ENCODE measurements at places on chromosomes 11 and 22.

DNA sequence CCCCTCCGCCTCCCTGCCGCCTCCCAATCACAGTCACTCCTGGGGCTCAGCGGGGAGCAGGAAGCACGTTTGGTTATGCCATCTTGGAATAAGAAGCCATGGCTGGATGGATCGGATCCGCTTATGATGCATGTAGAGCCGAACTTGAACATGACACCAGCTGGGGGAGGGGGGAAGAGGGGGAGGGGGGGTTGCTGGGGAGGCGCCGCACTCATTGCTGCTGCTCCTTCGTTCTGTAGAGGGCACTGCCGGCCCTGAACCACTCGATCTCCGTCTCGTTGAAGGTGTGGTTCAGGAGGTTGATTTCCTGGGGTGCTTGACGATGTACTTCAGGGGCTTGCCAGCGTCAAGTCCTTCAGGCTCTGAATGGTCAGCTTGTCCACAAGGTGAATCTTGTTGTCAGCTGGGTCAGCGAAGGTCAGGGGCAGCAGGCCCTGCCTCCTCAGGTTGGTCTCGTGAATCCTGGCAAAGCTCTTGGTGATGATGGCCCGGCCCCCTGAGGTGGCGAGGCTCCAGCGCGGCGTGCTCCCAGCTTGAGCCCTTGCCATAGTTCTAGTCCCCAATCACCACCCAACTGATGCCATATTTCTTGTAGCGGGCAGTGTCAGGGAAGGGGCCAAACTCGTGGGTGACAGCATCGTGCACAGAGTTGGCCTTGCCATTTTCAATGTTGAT lies 476.9 kb upstream of the ISX start:
- DNase-seq, result no peak

GRCh38 chr22:42758931-42759629 lies 38.4 kb upstream of the A4GALT start:
- DNase-seq, result no peak

- DNase-seq, result no peak
Observed at GRCh38 chr11:35276396-35277145, 137.6 kb downstream of the CD44 start.

GRCh38 chr11:70836071-70836470 lies 416.3 kb downstream of the SHANK2 start:
- DNase-seq, result no peak

- DNase-seq, result no peak
Observed at GRCh38 chr11:31870609-31871309, 59.6 kb upstream of the PAX6 start.

- peak; percentile 51 for DNase-seq
Observed at GRCh38 chr22:46963672-46964545, 201.5 kb downstream of the TBC1D22A start.

DNA sequence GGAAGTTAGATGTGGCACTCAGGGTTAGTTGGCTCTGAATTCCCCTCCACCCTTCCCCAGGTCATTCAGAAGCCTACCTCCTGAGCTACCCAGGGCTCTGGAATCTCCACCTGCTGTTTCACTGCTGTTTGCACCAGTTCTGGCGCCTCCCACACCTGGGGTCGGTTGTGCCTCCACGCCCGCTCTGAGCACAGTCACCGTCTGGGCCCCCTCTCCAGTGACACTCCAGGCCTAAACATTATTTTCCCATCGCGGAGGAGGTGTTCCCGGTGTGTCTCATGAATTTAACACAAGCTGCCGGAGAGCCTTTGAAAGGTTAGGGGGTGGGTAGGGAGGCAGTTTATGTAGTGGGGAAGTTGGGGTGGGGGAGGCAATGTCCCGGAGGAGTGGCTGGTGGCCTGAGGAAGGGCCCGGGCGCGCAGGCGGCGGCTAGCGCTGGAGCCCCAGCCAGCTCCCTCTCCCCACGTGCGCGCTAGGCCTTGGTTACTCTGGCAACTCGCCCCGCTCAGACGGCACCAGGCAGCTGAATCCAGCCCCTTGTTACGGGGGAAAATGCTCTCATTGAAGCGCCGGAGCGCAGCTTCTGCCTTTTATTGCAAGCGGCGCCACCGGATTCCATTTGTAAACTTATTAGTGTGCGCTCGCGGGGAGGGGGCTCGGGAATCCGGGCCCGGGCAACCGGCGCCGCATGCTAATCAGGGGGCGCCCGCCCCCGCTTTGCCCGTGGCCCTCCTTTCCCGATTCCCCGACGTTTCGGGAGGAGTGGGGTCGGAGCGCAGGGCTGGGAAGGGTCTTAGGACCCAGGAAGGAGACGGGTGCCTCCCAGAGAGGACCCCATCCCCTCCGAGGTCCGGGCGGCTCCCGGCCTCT lies 52.4 kb downstream of the GRIK4 start:
- DNase-seq, result no peak

DNA sequence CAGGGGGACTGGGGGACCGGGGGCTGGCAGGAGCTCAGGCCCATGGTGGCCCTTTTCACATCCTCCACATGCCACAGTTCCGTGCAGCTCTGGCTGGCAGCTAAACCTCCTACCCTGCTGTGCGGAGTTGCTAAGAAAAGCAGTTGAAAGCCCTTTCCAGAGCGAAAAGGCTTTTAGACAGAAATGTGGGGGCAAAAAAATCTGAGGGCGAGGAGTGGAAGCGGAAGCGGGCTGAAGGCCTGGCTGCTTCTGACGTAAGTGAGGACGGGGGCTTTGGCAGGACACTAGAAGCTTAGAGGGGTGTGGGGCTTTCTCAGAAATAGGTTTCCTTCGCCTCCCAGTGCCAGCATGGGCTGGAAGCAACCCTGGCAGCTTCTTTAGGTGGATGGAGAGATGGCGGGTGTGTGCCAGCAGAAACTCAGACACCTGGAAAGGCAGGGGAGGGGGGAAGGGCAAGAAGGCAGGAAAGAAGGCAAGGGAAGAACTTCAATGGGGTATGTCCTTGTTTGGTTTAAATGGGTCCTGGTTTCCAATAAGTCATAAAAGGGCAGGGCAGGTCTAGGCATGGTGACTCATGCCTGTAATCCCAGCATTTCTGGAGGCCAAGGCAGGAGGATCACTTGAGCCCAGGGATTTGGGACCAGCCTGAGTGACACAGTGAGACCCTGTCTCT lies 11.2 kb upstream of the DGKZ start:
- DNase-seq, result no peak

- no peak for DNase-seq
Observed at GRCh38 chr11:64122411-64123410, 43.2 kb downstream of the MACROD1 start.

DNA sequence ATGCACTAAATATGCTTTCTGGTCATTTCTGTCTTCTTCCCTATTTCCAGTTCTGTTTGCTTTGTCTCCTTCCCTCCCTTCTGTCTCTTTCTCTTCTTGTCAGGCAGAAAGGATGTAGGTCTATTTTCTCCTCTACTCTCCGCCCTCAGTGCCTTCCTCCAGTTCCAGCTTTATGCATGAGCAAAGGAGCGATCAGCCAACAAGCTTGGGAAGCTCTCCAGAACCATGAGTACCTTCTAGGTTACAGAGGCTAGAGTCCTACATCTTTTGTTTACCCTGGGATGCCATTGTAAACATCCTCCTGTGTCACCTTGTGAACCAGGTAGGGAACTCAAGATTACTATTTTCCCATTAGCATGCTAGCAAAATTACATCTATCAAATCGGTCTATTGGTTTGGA lies 7.9 kb upstream of the SPON1 start:
- no peak for DNase-seq

DNA sequence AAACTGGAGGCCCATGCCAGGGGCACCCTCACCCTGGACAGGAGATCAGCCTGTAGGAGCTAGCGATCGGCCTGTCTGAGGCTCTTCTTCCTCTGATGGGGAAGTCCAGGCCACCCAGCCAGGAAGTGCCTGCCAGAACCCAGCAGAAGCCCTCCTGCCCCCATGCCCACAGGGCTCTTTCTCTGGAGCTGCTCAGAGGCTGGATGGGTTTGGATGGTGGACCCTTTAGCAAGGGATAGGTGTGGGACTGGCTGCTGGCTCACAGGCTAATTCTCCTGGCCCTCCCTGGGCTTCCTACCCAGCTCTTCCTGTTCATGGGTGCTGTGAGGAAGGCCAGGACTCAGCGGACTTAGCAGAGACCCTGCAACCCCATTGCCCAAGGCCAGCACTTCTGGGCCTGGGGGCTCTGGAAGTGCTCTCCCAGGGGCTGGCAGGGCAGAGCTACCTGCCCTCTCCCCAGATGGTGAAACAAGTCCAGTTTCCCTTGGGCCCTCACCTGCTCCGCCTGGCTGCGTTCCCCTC lies 7.6 kb downstream of the FXYD2 start:
- no peak for DNase-seq

DNA sequence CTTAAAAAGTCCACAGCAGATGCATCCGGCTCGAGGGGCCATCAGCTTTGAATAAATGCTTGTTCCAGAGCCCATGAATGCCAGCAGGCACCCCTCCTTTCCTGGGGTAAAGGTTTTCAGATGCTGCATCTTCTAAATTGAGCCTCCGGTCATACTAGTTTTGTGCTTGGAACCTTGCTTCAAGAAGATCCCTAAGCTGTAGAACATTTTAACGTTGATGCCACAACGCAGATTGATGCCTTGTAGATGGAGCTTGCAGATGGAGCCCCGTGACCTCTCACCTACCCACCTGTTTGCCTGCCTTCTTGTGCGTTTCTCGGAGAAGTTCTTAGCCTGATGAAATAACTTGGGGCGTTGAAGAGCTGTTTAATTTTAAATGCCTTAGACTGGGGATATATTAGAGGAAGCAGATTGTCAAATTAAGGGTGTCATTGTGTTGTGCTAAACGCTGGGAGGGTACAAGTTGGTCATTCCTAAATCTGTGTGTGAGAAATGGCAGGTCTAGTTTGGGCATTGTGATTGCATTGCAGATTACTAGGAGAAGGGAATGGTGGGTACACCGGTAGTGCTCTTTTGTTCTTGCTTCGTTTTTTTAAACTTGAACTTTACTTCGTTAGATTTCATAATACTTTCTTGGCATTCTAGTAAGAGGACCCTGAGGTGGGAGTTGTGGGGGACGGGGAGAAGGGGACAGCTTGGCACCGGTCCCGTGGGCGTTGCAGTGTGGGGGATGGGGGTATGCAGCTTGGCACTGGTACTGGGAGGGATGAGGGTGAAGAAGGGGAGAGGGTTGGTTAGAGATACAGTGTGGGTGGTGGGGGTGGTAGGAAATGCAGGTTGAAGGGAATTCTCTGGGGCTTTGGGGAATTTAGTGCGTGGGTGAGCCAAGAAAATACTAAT lies 1.9 kb downstream of the NEAT1 start:
- DNase-seq, result no peak

DNA sequence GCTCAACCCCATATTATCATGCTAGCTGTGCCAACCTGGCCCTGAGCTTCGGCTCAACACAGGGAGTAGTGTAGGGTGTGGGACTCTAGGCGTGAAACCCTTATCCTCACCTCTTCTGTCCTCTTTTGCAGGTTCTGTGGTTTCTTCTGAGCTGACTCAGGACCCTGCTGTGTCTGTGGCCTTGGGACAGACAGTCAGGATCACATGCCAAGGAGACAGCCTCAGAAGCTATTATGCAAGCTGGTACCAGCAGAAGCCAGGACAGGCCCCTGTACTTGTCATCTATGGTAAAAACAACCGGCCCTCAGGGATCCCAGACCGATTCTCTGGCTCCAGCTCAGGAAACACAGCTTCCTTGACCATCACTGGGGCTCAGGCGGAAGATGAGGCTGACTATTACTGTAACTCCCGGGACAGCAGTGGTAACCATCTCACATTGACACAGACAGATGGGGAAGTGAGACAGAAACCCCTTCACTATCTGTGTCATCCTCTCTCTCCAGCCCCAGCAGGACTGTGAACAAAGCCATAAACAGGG lies 76.4 kb downstream of the GGTLC2 start:
- DNase-seq, result no peak

DNA sequence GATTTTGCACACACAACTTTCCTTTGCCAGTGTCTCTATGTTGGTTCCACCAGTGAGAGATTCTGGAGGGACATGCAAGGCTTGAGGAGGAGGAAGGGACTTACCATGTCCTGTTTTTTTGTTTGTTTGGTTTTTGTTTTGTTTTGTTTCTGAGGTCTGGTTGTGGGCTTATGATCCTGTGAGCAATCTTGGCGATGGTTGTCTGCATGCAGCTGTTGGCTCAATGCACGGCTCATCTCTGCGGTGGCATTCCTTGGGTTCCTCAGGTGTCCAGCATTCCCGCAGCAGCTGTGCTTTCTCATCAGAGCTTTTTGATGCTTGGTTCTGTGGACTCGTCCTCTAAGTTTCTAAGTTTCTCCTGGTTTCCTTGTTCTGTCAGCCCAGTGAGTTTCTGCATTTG lies 4.8 kb upstream of the NNMT start:
- DNase-seq, result no peak

- no peak for DNase-seq
Observed at GRCh38 chr11:10930972-10931760, 73.3 kb upstream of the ZBED5 start.
